ENCODE measurements at places on chromosomes 11 and 22.

DNA sequence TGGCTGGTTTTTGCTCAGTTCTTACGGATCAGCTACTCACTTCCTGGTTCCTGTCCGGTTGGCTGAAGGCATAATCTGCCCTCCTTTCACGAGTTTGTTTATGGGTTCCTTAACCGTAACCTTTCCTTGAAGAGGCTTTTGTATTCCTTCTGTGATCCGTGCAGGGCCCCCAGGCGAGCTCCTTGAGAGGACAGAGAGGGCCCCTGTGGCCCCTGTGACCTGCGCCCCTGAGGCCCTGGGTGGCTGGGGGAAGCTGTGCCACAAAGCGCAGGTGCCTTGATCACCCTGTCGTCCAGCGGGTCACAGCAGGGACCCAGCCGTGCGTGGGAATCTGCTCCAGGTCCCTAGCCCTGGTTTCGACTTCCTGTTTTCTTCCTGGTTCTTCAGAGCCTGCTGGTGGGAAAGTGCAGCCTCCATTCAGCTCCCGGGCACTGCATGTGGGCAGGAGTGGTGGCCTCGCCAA, 27.8 kb upstream of the FADD start:
- DNase-seq: no peak

DNA sequence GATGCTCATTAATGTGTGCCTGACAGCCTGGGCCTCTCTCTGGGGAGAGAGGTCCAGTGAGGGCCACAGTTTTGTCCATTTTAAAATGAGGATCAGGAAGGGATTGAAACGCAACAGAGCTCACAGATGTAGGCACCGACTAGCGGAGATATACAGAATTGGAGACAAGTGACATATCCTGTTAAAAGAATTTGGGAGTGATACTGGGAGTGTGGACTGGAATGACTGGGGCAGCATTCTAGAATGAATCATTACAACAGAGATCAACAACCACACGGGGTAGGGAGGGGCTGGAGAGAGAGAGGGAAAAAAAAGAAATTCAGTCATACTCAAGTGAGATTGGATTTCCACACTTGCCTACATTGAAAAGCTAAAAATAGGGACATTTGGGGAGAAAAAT, 2.5 kb upstream of the NCAM1 start:
- no peak for DNase-seq

DNA sequence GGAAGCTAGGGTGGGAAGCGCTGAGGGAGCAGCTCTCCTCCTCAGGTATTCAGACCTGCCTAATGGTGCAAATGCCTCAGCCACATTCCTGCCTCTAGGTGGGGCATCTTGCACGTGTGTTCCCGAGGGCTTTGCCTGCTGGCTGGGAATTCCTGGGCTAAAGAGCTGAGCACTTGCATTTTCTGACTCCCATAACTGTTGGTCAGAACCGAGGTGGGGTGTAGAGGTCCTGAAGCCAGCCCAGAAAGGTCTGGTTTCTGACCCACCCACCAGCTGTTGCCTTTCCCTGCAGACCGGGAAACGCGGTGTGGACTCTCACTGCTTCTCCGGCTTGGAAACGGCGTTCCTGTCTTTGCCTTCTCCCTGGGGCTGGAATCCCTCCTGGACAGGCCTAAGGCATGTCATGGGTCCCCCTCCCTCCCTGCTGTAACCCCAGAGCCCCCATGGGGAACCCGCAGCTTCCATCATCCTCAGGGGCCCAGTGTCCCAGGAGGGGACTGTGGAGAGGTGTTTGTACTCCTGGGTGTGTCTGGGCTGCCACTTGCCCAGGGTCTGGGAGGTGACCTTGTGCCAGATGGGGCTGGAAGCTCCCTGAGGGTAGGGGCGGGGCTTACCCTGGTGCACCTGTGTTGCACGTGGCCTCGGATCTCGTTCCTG, 24.0 kb upstream of the SMIM38 start:
- DNase-seq: no peak

GRCh38 chr11:57638005-57638781, 11.5 kb downstream of the YPEL4 start:
- peak; percentile 63 for DNase-seq

GRCh38 chr11:1421291-1421690, 31.6 kb downstream of the BRSK2 start:
- no peak for DNase-seq

DNA sequence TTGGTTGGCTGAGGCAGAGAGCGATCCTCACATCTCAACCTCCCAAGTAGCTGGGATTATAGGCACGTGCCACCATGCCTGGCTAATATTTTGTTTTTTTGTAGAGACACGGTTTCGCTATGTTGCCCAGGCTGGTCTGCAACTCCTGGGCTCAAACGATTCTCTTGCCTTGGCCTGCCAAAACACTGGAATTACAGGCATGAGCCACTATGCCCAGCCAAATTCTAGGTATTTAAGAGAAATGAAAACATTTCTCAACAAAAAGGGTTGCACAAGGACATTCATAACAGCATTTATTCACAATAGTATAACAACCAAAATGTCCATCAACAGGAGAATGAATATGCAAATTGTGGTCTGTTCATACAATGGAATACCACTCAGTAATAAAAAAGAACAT, 31.7 kb upstream of the RBX1 start:
- DNase-seq: no peak

DNA sequence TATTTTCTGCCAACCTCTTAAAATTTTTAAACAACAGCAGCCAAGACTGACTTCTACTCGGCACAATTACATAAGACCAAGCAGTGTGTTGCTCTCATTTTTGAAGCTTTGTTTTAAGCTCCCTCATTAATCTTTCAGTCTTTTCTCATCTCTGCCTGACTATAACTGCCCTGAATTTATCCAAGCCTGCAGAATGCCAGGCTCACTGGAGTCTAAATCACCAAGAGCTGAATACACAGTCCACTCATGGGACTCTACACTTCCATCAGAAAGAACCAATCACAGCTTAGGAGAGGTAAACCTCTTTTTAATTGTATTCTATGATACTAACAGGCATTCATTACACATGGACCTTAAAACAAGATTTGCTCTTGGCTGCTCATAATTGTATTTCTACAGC, 178.7 kb downstream of the CADM1 start:
- DNase-seq: no peak

DNA sequence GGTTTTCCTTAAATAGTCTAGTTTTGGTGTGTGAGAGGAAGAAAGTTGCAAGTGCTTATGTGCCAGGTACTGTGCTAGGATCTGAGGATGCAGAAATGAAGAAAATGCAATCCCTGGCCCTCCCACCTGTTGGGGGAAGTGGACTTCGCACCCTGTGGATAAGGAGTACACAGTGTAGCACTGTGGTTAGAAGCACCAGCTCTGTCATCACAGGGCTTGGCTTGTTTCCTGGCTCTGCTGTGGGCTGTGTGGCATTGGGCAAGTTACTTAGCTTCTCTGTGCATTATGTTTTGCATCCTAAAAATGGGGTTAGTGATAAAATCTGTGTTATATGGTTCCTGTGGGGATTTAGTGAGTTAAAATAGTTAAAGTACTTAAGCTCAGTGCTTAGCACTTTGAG, 68.2 kb downstream of the ENDOD1 start:
- DNase-seq: no peak

DNA sequence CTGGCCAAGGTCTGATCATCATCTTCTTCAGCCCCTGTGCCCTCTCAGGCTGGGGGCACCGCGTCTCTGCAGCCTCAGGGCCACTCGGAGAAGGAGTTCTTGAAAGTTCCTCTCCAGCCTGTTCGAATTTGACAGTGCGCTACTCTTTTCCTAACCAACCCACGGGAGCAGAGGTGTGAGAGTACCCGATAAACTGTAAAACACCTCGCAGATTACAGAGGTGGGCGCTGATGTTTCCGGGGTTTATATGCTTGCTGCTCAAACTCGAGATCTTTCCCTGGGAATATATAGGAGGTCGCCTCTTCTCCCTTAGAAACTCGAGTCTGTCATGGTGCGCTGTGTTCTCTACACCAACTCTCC, 515 bp downstream of the CTR9 start:
- no peak for DNase-seq

- DNase-seq: no peak
Measured at GRCh38 chr11:66080055-66080817, 10.2 kb downstream of the PACS1 start.
